IMR-90 (cell line): ENCODE measurements at places on chromosomes 11 and 22. TPM values are rescaled to one million over a fixed set of nuclear protein-coding genes. Genes with fewer than 3 reads are reported as not detected.
A peak's percentile ranks its signal among the peaks of the same experiment; 100 is the strongest.

- 0 out of 2 replicates have a peak, but pooled peaks cover 3% of the 10 kb centered on the region for H3K27me3 ChIP-seq
- DNase-seq: no peak
- peaks cover 16% of the 10 kb centered on the region for H3K4me1 ChIP-seq
- H3K27ac ChIP-seq: no peak overlapping the region
- H3K4me3 ChIP-seq: no peak overlapping the region
- H3K36me3 ChIP-seq: no peaks in the 10 kb centered on the region
Observed at GRCh38 chr11:76672431-76673175, 2.1 kb upstream of the LRRC32 start.

Gene NUDT8
- 2.5 and 3.2 TPM in 2 replicates for polyA plus RNA-seq

DNA sequence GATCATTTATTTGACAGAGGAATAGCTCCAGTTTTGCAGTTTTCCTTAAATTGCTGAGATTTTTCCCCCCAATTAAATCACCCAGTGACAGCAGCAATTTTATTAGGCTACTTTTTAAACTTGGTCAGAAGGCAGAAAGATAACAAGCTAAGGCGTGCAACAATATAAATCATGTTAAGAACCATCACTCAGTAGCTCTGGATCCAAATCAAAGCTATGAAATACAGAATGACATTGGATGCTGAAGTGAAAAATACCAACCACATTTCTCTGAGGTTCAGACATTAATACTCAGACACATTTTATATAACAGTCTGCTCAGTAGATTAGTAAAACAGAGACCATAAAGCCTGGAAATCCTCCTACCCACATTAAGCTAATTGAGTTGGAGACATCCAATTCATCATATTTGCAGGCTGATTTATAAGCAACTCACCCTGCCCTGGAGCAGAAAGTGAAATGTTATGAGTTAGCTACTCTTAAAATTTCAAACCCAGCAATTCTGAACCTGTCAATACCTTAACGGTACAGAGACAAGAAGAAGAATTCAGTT, 1108.4 kb downstream of the DLG2 start:
- H3K4me1 ChIP-seq: no peaks in the 10 kb centered on the region
- H3K27me3 ChIP-seq: no peaks in the 10 kb centered on the region
- H3K27ac ChIP-seq: no peak overlapping the region
- no peak for DNase-seq
- H3K4me3 ChIP-seq: no peak overlapping the region

Gene NAALAD2
- 0.09 TPM in 1 of 2 replicates, not detected in the other for polyA plus RNA-seq

Gene KRTAP5-10
- not detected in 2 replicates for polyA plus RNA-seq

- peak; percentile 38 for DNase-seq
- peaks cover 2% of the 10 kb centered on the region; the same call in 1 of the 2 replicates for H3K4me1 ChIP-seq
- H3K27ac ChIP-seq: no peak overlapping the region
- no peak overlapping the region for H3K4me3 ChIP-seq
Observed at GRCh38 chr11:6197466-6198200, 1.4 kb upstream of the OR52W1 start.

Gene GNAZ
- polyA plus RNA-seq: 1.5 and 1.7 TPM in 2 replicates

DNA sequence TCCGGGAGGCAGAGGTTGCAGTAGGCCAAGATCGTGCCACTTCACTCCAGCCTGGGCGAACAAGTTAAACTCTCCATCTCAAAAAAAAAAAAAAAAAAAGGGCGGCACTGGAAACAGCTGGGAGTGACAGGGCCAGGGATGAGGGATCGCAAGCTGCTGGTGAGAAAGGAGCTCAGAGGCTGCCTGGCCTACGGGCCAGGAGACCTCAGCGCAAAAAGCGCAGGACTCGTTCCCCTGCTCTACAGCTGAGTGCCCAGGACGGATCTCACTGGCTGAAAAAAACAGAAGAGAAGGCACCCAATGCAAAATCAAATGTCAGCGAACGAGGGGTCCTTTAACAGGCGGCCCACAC, 650 bp upstream of the NUP50 start:
- H3K27ac ChIP-seq: peak overlapping the region; percentile 80
- peak; percentile 54 for DNase-seq
- no peaks in the 10 kb centered on the region for H3K27me3 ChIP-seq

GRCh38 chr22:17368554-17369438, 464 bp upstream of the CECR2 start:
- no peak overlapping the region for H3K4me3 ChIP-seq
- peaks cover 41% of the 10 kb centered on the region for H3K27me3 ChIP-seq
- no peaks in the 10 kb centered on the region for H3K36me3 ChIP-seq
- peaks cover 2% of the 10 kb centered on the region; the same call in 1 of the 2 replicates for H3K4me1 ChIP-seq
- DNase-seq: no peak

Gene TSSK2
- polyA plus RNA-seq: not detected in 2 replicates

- no peak overlapping the region for H3K27ac ChIP-seq
- H3K27me3 ChIP-seq: peaks cover 23% of the 10 kb centered on the region
- H3K4me1 ChIP-seq: no peaks in the 10 kb centered on the region
- no peak overlapping the region for H3K4me3 ChIP-seq
Observed at GRCh38 chr22:29400576-29400975, 12.2 kb upstream of the AP1B1 start.

Gene NCF4
- polyA plus RNA-seq: not detected in 2 replicates

DNA sequence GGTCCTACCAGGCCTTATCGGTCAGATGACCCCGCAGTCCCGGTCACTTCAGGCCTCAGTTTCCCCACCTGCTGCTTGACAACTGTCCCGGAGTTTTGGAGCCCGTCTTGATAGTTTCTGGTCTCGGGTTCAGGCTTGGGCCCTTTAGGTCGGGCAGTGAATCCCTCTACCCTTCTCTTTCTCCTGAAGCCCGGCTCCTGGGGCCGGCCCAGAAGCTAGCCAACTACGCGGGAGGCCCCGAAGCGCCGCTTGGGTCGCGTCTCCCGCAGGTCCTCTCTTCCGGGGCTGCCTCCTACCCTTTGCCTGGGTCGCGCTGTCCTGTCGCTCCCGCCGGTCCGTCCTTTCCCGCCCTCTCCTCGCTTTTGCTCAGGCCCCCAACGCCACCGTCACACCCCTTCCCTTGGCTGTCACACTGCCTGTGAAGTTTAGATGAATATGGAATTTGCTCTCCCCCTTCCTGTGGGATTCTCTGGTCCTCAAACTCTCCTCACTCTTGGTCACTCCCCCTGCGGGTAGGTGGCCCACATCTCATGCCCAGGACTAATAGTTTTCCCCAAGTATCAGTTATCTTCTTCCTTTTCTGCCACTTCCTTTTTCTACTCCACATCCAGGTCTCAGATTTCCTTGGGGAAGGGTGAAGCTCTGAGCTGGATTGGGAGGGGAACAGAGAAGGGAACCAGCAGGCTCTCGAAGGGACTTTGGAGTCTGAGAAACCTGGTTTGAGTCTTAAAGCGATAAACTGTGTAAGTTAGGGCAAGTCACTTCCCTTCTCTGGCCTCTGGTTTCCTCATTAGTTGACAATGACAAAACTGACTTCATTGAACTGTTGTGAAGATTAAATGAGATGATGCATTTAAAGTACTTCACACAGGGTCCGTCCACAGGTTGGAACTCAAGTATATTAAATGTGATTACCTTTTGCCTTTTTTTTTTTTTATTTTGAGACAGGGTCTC, 790 bp downstream of the RAB1B start:
- peak overlapping the region; percentile 63 for H3K4me3 ChIP-seq
- DNase-seq: peak; percentile 48
- peaks cover 40% of the 10 kb centered on the region for H3K36me3 ChIP-seq
